ENCODE measurements at places on chromosomes 12 and 14.

DNA sequence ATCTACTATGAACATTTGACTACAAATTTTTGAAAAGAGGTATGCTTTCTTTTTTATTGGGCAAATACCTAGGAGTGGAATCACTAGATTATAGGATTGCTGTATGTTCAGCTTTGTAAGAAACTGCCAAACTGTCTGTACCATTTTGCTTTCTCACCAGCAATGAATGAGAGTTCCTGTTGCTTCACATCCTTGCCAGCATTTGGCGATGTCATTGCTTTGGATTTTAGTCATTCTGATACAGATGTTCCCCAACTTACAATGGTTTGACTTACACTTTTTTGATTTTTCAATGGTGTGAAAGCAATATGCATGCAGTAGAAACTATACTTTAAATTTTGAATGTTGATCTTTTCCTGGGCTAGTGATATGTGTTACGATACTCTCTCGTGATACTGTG lies 328.7 kb downstream of the RAD51B start:
- DNase-seq, result no peak

DNA sequence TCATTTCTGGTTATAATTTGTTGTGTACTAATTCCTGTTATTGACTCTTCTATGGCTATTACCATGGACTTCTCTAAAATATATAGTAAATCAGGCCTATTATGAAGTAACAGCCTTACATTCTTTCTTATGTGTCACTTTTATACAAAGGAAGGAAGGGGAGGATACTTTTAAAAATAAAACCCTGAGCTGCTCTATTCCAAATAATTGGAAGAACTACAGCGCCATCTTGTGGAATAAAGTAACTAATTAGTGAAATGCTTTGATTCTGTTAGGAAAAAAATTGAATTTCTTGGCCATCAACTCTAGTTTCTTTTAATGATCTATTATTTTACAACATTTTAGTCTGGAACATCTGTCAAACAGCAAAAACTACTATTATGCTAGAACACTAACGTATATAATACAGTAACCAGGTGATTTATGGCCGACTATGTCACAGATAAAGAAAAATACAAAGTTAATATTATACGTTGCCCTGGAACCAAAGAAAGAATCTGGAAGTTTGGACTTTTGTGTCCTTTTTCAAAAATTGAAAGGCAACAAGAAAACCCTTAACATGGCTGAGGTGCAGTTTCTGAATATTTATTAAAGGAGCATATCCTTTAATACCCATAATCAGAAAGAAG lies 55.0 kb upstream of the NELL2 start:
- peak; percentile 96 for DNase-seq

- DNase-seq, result no peak
These were observed 315.5 kb upstream of the FLRT2 start for GRCh38 chr14:85214471-85214870.

DNA sequence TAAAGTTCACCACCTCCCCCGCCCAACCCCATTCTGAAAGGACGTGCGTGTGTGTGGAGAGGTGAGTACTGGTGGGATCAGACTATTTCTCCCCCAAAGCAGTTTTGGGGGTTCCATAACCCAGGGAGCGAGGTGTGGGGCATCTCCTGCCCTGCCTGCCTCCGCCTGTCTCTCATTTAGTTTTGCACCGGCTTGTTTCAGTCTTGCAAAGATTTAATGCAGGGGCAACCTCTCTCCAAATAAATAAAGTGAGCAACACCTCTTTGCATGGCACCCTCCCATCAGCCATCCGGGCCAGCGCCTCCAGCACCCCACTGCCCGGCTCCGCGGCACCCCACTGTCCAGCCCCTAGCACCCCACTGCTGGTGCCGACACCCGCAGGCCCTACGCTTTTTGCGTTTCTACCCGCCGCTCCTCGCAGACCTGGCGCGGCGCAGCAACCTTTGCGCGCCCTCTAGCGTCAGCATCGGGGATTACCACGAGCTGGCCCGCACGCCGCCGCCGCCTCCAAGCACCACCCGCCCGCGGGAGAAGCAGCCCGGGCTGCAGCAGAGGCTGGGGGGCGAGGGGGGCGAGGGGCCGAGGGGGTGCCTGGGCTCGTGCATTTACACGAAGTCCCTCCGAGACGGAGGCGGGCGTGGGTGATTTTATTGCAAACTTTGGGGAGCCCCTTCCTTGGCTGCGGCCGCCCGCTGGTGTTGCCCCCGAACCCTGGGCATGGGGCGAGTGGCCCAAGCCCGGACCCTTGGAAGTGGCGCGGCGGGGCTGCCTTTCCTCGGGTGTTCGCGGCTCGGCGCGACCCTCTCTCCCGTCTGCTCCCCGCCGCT lies 55.8 kb upstream of the VRK1 start:
- peak; percentile 75 for DNase-seq

- no peak for DNase-seq
These were observed 71.0 kb upstream of the KRAS start for GRCh38 chr12:25321772-25322171.

GRCh38 chr12:75505706-75506312 lies 5.6 kb downstream of the KRR1 start:
- peak; percentile 39 for DNase-seq

Data from A673 (cell line).